ENCODE measurements at places on chromosomes 11 and 22.

DNA sequence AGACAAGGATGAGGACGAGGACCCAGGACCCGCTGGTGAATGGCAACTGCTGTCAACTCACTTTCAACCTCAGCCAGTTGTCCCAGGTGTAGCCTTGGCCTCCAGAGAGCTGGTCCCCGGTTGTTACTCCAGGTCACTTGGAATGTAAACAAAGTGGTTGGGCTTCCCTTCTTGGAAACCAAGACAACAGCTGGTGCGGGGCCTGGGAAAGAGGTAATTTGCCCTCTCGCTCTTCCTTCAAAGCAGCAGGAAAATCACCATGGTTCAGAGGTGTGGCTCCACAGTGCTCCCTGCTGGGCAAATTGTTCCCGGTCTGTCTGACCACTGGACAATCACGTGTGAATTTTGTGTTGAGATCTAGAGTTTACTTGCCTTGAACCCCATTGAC is 15.0 kb downstream of the SLC1A2 start:
- DNase-seq: no peak

GRCh38 chr22:19181786-19182471 is 3.4 kb upstream of the SLC25A1 start:
- no peak for DNase-seq

- peak; percentile 9 for DNase-seq
Measured at GRCh38 chr11:2796091-2796490, 89.5 kb downstream of the CDKN1C start.

DNA sequence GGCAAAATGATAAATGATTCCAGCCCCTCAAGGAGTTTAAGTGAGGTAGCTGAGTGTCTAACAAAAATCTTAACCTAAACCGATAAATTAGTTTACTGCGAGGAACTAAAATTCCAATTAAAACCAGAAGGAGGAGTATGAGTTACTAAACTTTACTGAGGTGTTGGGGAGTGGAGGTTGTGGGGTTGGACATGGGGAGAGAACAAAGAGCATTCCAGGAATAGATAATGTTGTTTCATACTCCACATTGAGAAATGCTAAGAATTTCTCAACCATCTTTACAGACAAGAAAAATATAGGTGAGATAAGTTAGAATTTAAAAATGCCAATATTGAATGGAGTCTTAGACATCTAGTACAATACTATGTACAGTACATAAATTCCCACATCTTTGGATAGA is 488.6 kb downstream of the METTL15 start:
- no peak for DNase-seq

- no peak for DNase-seq
Measured at GRCh38 chr11:129386795-129387397, 11.2 kb downstream of the BARX2 start.

GRCh38 chr11:124078591-124078990 is 36.7 kb upstream of the VWA5A start:
- DNase-seq: no peak

DNA sequence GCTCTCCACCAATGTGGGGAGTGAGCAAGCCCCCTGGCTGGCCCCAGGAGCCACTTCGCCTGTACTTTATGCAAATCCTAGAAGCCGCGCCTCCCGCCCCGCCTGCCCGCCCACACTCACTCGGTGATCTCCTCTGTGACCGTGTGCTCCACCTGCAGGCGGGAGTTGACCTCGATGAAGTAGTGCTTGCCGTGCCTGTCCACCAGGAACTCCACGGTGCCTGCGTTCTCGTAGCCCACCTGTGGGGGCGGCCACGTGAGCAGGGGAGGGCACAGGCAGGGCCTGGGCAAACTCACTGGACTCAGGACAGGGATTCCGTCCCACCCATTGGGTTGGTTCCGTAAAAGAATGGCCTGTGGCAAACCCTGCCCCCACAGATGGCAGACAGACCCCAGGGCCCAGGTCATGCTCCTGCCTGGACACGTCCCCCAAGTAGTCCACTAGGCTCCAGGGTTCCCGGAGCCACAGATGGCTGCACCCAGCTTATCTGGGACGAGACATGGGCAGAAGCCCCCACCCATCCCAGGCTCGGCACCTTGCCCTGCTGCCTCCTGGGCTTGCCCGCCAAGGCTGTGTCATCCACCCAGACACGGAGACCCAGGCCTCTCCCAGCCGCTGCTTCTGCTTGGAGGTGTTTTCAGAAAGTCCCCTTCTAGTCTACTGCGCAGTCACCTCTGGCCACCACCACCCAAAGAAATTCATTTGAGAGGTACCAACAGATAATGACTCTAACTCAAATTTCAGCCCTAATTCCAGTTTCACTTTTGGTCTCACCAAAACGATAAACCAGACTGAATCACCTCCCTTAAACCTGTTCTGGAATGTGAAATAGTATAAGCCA is 12.1 kb downstream of the LRFN4 start:
- no peak for DNase-seq

GRCh38 chr11:2955906-2956476 is 26.8 kb upstream of the PHLDA2 start:
- DNase-seq: no peak

- DNase-seq: no peak
Measured at GRCh38 chr11:19239039-19239438, 1.7 kb downstream of the E2F8 start.

DNA sequence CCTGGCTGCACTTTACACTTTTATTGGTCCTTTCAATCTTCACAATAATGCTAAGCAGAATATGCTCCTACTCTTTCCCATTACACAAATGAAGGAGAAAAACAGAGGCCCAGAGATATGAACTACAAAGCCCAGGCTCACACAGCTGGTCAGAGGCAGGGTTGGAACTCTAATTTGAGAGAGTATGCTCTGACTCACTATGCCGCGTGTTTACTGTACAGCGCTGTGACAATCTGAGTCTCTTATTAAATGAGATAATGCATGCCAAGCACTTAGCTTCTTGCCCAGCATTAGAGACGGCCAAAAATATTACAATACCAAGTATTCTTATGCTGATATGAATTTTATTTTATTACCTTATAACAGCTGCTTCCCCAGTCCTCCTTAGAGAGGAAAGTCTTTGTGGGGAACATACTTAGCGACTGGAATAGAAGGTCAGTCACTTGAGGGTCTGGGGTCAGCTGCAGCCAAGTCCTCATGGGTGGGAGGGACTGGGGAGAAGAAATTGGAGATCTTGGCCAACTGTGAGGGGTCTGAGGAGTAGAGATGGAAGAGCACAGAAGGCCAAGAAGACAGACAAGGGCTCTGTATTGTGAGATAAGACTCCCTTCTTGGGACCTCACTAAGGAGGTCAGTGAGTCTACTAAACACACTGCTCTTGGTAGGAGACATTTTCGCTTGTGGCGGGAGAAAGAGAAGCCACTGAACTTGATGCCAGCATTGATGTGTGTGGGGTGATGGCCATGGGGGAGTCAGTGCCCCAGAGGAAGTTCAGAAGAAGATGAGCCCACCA is 150.8 kb upstream of the TIMP3 start:
- DNase-seq: no peak

DNA sequence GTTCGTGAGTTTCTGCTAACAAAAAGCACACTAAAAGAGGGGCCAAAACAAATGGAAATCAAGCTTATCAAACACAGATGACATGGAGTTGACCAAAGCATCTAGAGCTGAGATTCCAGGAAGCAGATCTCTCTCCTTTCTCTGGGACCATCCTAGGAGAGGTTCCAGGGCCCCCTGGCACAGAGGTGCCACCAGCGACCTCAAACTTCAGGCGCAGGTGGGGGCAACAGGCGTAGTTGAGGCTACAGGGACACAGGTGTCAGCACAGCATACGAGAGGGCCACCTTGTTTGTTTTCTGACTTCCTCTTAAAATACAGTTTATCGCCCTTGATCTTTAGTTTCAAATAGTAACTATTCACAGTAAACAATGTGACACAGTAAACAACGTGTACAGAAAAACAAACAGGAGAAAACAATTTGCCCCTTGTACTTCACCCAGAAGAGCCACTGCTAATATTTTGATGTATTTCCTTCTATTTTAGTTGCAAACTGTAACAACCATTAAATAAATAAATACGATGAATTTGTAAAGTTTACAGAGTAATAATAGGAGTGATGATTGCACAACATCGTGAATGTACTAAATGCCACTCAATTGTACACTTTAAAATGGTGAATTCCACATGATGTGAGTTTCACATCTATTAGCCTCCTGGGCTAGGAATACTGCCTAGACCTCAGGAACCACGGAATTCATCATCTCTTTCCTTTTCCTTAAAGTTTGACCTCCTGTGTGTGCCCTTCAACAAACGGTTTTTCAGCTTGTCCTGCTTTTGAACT is 52.2 kb downstream of the IGLL5 start:
- no peak for DNase-seq

GRCh38 chr11:64400102-64400501 is 41.1 kb downstream of the RPS6KA4 start:
- no peak for DNase-seq

- DNase-seq: no peak
Measured at GRCh38 chr11:85096939-85097338, 530.2 kb downstream of the DLG2 start.

- DNase-seq: peak; percentile 44
Measured at GRCh38 chr11:128903248-128904061, 12.3 kb downstream of the KCNJ5 start.

DNA sequence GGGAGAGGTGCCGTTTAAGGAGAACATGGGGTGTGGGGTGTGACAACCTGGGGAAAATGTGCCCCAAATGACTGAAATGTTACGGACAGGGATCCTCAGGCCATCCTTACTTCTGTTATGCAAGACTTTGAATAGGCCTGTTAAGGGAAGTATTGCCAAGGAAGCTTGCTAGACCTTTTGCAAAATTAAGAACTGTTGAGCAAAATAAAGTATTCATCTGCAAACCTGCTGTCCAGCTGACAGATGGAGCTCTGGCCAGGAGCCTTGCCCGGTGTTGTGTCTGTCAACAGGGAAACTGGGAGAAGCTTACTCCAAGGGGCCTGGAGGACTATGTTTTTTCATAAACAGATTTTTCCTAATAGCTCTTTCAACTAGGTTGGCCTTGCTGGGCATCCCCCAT is 48.0 kb downstream of the FAT3 start:
- no peak for DNase-seq

- DNase-seq: no peak
Measured at GRCh38 chr11:87173185-87174039, 135.7 kb downstream of the TMEM135 start.

DNA sequence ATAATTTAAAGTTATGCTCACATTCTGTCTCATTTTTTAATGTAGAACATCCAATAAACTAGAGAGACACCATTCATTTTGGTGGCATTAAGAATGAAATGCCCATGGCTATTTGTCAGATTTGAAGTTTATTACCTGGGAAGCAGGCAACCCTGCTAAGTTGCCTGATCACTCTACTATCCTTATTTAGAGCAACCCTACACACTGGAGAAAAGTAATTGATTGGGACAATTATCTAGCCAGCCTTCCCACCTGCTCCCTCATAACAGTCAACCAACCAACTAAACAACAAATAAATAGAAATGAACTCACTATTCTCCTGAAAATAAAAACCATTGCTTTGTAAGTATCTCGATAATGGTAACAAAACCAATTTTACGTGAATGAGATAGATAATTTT is 1129.0 kb upstream of the TENM4 start:
- DNase-seq: no peak

GRCh38 chr11:65588199-65589054 is 7.2 kb downstream of the KCNK7 start:
- DNase-seq: peak; percentile 66

GRCh38 chr11:15635521-15635920 is 520.8 kb downstream of the INSC start:
- no peak for DNase-seq

GRCh38 chr22:26597026-26597425 is 7.1 kb upstream of the TPST2 start:
- no peak for DNase-seq

DNA sequence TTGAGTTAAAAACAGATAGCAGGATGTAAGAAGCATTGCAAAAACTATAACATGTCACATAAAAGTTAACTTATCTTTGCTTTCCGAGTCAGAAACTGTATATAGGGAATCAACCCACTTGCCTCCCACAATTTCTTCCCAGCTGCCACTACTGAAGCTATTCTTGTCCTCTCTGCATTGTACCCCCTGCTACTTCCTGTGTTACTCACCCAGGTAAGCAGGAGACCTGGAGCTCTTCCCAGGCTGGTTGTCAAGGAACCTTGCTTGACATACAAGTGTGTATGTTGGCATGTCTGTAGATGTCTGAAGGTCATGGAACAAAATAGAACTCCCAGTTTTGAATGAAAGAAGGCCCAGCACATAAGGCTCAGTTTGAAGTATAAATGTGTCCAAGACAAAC is 74.3 kb upstream of the LRRC4C start:
- DNase-seq: no peak

DNA sequence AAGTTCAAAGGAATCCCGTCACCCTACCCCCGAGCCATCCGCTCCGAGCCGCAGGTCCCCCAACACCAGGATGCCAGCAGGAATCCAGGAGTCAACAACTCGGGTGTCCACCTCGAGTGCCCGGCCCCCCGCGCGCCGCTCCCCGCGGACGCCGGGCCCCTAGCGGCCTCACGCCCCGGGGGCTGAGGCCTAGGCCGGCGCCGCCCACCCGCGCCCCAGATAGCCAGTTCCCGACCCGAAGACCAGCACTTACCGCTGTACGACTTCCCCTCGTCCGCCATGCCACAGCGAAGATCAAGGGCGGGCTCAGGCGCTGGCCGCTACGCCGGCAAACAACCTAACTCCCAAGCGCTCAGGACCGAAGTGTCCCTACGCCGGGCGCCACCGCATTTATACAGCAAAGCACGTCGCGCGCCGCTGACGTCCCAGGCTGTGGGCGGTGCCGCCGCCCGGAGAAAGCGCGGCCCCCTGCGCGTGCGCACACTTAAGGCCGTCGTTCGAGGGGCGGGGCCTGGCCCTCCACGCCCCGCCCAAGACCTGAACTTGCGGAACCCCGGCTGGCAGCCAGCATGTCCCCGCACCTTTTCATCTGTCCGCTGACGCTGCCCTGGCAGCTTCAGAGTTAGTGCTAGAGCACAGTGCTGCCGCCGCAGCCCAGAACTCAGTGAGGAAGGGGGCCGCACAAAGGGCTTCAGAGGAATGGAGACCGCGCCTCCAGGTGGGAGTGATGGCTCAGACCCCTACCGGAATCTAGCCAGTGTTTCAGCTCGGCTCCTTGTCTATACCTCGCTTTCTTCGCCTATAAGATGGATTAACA is at the start of gene NXF1:
TSS of gene NXF1 (minus strand) at position 365 of the 817 bp plus-strand sequence. CDS start at position 281, 84 bp downstream.
- peak; percentile 95 for DNase-seq

- DNase-seq: no peak
Measured at GRCh38 chr11:68963779-68964178, 17.0 kb downstream of the MRGPRD start.

DNA sequence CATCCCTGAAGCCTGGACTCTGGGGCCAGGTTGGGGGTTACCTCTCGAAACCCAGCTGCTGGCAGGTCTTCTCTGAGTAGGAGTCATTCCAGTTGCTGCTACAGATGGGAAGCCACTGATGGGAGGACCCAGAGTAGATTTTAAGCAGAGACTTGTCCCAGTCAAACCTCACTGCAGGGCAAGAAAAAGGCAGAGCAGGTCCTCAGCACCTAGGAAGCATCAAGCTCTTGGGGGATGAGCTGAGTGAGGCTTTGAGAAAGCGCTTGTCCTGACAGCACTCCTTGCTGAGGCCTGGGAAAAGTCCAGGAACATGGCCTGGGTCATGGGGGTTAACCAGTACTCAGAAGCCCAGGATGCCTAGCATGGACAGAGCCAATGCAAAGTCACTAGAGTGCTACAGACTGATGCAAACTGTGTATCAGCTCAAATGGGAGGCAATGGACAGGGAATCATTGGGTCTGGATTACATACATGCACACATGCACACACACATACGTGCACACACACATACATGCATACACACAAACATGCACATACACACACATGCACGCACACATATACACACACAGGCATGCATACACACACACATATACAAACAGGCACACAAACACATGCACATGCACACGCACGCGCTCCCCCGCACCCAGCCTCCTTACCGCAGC is 15.3 kb downstream of the TMPRSS13 start:
- DNase-seq: no peak
